A549 (cell line): ENCODE measurements at places on chromosomes 3 and 15. TPM values are rescaled to one million over a fixed set of nuclear protein-coding genes. Genes with fewer than 3 reads are reported as not detected.

CD276 gene
- 23.6 to 31.0 TPM (median 30.3 TPM) in 3 replicates for polyA plus RNA-seq

GPR27 gene
- 1.6 to 1.7 TPM (median 1.7 TPM) in 3 replicates for polyA plus RNA-seq

LRRC57 gene
- 7.4 to 9.7 TPM (median 9.2 TPM) in 3 replicates for polyA plus RNA-seq

DLEC1 gene
- polyA plus RNA-seq, result 0.03 to 0.07 TPM in 2 of 3 replicates, not detected in the other

FOXB1 gene
- not detected in 3 replicates for polyA plus RNA-seq

IMPG2 gene
- 0.03 TPM in 3 replicates for polyA plus RNA-seq

CATSPER2 gene
- 1.2 to 2.0 TPM (median 1.2 TPM) in 3 replicates for polyA plus RNA-seq

GHSR gene
- polyA plus RNA-seq, result not detected in 3 replicates

PPP2R3A gene
- polyA plus RNA-seq, result 1.9 to 2.2 TPM (median 2.0 TPM) in 3 replicates

GAP43 gene
- not detected in 3 replicates for polyA plus RNA-seq

IGF2BP2 gene
- polyA plus RNA-seq, result 6.1 to 7.6 TPM (median 6.5 TPM) in 3 replicates

DNASE1L3 gene
- polyA plus RNA-seq, result not detected in 3 replicates

C3orf38 gene
- polyA plus RNA-seq, result 16.9 to 18.5 TPM (median 18.2 TPM) in 3 replicates

PSMD2 gene
- 503 to 541 TPM (median 522 TPM) in 3 replicates for polyA plus RNA-seq

FAM174B gene
- polyA plus RNA-seq, result 4.6 to 5.9 TPM (median 5.2 TPM) in 3 replicates

CASR gene
- polyA plus RNA-seq, result not detected in 3 replicates

SOX2 gene
- 1.9 to 2.2 TPM (median 2.1 TPM) in 3 replicates for polyA plus RNA-seq

GPR15 gene
- not detected in 3 replicates for polyA plus RNA-seq

CCNB2 gene
- 91.1 to 96.4 TPM (median 94.5 TPM) in 3 replicates for polyA plus RNA-seq

SLC12A1 gene
- polyA plus RNA-seq, result not detected in 3 replicates

IREB2 gene
- 37.3 to 38.8 TPM (median 38.4 TPM) in 3 replicates for polyA plus RNA-seq

CIDEC gene
- 2.0 to 3.3 TPM (median 2.8 TPM) in 3 replicates for polyA plus RNA-seq

TMCO5A gene
- polyA plus RNA-seq, result not detected in 3 replicates

NLGN1 gene
- not detected in 3 replicates for polyA plus RNA-seq

NME9 gene
- 0.20 TPM in 1 of 3 replicates, not detected in the others for polyA plus RNA-seq

PAQR9 gene
- 2.8 to 3.1 TPM (median 3.0 TPM) in 3 replicates for polyA plus RNA-seq

WNT5A gene
- polyA plus RNA-seq, result 0.55 to 1.3 TPM (median 1.1 TPM) in 3 replicates

GOLGA6L7 gene
- not detected in 3 replicates for polyA plus RNA-seq

DNAJA4 gene
- polyA plus RNA-seq, result 0.05 to 0.07 TPM in 2 of 3 replicates, not detected in the other

TM4SF4 gene
- 28.7 to 45.2 TPM (median 32.2 TPM) in 3 replicates for polyA plus RNA-seq

CHRNA5 gene
- polyA plus RNA-seq, result 29.8 to 31.7 TPM (median 30.7 TPM) in 3 replicates

PRICKLE2 gene
- polyA plus RNA-seq, result 4.9 to 6.2 TPM (median 5.3 TPM) in 3 replicates

PGBD4 gene
- polyA plus RNA-seq, result 3.7 to 4.3 TPM (median 4.0 TPM) in 3 replicates

PRSS50 gene
- not detected in 3 replicates for polyA plus RNA-seq

GCNT3 gene
- 61.4 to 69.2 TPM (median 62.7 TPM) in 3 replicates for polyA plus RNA-seq

ATP13A4 gene
- 0.05 to 0.09 TPM in 2 of 3 replicates, not detected in the other for polyA plus RNA-seq

SCAMP2 gene
- 40.4 to 43.3 TPM (median 41.5 TPM) in 3 replicates for polyA plus RNA-seq

A4GNT gene
- not detected in 3 replicates for polyA plus RNA-seq

AGBL1 gene
- not detected in 3 replicates for polyA plus RNA-seq

GABRA5 gene
- polyA plus RNA-seq, result 79.8 to 89.1 TPM (median 82.0 TPM) in 3 replicates

PARP14 gene
- 7.5 to 8.7 TPM (median 8.7 TPM) in 3 replicates for polyA plus RNA-seq

LNP1 gene
- polyA plus RNA-seq, result 1.3 to 1.8 TPM (median 1.6 TPM) in 3 replicates

RTP3 gene
- not detected in 3 replicates for polyA plus RNA-seq

IMPDH2 gene
- polyA plus RNA-seq, result 175 to 203 TPM (median 177 TPM) in 3 replicates

CCR3 gene
- polyA plus RNA-seq, result not detected in 3 replicates

CLDN1 gene
- polyA plus RNA-seq, result 33.7 to 48.0 TPM (median 33.9 TPM) in 3 replicates

SI gene
- polyA plus RNA-seq, result not detected in 3 replicates

MAP1A gene
- polyA plus RNA-seq, result 0.46 to 0.54 TPM (median 0.52 TPM) in 3 replicates

PLOD2 gene
- 159 to 184 TPM (median 171 TPM) in 3 replicates for polyA plus RNA-seq

PEX11A gene
- 5.2 to 6.3 TPM (median 6.0 TPM) in 3 replicates for polyA plus RNA-seq

PLD1 gene
- 5.2 to 7.3 TPM (median 6.6 TPM) in 3 replicates for polyA plus RNA-seq

NTRK3 gene
- polyA plus RNA-seq, result 50.3 to 60.8 TPM (median 55.0 TPM) in 3 replicates

CYP1A1 gene
- 0.46 to 0.62 TPM (median 0.50 TPM) in 3 replicates for polyA plus RNA-seq

DNAJC17 gene
- polyA plus RNA-seq, result 19.2 to 22.3 TPM (median 19.5 TPM) in 3 replicates

PCSK6 gene
- 10.0 to 11.1 TPM (median 10.8 TPM) in 3 replicates for polyA plus RNA-seq

LRRC31 gene
- polyA plus RNA-seq, result 0.04 TPM in 2 of 3 replicates, not detected in the other

RBP2 gene
- polyA plus RNA-seq, result not detected in 3 replicates

SAMMSON gene
- polyA plus RNA-seq, result not detected in 3 replicates
